Osteoblast (primary cell): ENCODE measurements at places on chromosomes 4 and X. TPM values are rescaled to one million over a fixed set of nuclear protein-coding genes. Genes with fewer than 3 reads are reported as not detected.

Gene TBC1D8B
- 12.3 and 14.7 TPM in 2 replicates for total RNA-seq

Gene LDB2
- 18.8 and 21.8 TPM in 2 replicates for total RNA-seq

Gene FANCB
- 3.6 and 3.8 TPM in 2 replicates for total RNA-seq

Gene HS3ST1
- under 0.01 TPM in 2 replicates for total RNA-seq

Gene AMER1
- 2.4 and 2.5 TPM in 2 replicates for total RNA-seq

DNA sequence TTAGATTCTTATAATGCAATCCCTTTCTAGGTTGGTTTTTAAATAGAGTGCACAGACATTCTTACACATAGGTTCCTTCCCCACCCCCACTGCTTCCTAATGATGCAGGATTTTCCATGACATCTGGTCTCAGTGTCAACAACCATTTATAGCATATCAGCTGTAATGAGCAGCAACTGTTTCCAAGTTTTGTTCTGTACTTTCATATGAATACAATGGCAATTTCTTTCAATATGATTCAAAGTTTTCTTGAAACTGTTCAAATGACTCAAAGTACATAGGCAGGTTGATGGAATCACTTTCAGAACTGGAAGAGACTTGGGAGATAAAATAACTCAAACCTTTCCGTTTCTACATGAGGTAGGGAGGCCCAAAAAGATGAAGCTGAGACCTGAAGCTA lies 220.7 kb downstream of the CAMK2D start:
- no peak for DNase-seq
- no peaks in the 10 kb centered on the region for H3K27me3 ChIP-seq

DNA sequence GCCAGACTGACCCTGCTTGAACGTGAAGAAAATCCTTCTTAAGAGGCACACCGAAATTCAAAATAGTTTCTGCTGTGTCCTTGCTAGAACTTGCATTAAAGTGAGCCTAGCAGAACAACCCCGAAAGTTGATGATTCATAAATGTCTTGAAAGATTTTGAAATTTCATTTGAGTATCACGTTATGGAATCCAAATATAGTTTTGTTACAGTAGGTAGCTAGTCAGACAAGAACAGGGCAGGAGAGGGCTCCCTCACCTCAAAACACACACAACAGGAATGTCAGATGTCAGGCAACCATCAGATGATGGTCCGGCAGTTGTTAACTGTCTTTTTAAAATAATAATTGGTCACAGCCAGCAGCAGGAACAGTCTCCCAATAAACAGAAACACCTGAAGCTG lies 259.6 kb upstream of the GNPDA2 start:
- H3K36me3 ChIP-seq, result no peaks in the 10 kb centered on the region
- H3K27me3 ChIP-seq, result no peaks in the 10 kb centered on the region
- DNase-seq, result no peak
- H3K4me1 ChIP-seq, result no peaks in the 10 kb centered on the region
- no peak overlapping the region for H3K4me3 ChIP-seq

- H3K36me3 ChIP-seq, result no peaks in the 10 kb centered on the region
- no peak for DNase-seq
- H3K4me1 ChIP-seq, result no peaks in the 10 kb centered on the region
- no peaks in the 10 kb centered on the region for H3K27me3 ChIP-seq
- H3K27ac ChIP-seq, result no peak overlapping the region
Measured at GRCh38 chr4:109424093-109424841, 9.3 kb upstream of the SEC24B start.

DNA sequence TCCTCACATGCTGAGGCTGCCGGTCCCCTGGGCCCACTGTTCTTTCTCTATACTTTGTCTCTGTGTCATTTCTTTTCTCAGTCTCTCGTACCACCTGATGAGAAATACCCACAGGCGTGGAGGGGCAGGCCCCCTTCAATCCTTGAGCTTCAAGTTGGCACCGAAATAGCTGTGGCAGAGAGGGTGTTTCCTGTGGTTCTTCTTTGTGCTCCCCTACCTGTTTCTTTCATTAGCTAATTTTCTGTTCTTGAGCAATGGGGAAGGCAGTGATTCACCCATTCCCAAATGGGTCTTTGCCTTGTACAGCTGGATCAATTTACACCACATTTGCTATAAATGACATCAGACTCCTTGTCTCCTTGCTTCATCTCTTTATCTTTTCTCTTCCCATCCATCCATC lies 2.1 kb upstream of the CYSLTR1 start:
- DNase-seq, result no peak
- no peaks in the 10 kb centered on the region for H3K36me3 ChIP-seq
- H3K27me3 ChIP-seq, result no peaks in the 10 kb centered on the region
- H3K4me1 ChIP-seq, result no peaks in the 10 kb centered on the region
- H3K27ac ChIP-seq, result no peak overlapping the region
- no peak overlapping the region for H3K4me3 ChIP-seq

- peak; percentile 66 for DNase-seq
- H3K36me3 ChIP-seq, result no peaks in the 10 kb centered on the region
- H3K4me3 ChIP-seq, result peak within 1 kb of the TSS; percentile 83
- H3K4me1 ChIP-seq, result no peaks in the 10 kb centered on the region
- H3K27me3 ChIP-seq, result peaks cover 2% of the 10 kb centered on the region
Measured at GRCh38 chrX:75155827-75156525, at the start of gene ABCB7. TSS of gene ABCB7 (minus strand) at chrX:75156283. CDS start at chrX:75156272, 11 bp downstream.

GRCh38 chr4:8644461-8644891 lies 51.9 kb downstream of the CPZ start:
- no peaks in the 10 kb centered on the region for H3K4me1 ChIP-seq
- H3K36me3 ChIP-seq, result no peaks in the 10 kb centered on the region
- peak; percentile 56 for DNase-seq
- H3K27ac ChIP-seq, result no peak overlapping the region
- no peak overlapping the region for H3K4me3 ChIP-seq

DNA sequence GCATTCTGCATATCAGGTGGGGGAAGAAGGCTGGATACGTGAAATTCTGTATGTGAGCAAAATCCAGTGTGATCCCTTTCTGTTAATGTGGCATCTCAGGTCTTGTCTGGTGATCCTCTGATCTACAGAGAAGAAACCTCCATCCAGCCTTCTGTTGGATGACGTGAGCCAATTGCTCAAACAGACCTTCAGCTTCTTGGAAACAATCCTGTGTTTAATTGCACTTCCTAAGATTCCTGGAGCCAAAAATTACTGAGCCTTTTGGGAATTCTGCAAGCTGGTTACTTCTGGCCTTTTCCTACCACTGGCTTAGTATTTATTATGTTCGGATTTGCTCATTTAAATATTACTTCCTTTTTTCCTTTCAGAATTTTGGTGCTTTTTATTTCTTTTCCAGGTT lies 51.2 kb downstream of the TRIML1 start:
- H3K4me3 ChIP-seq, result no peak overlapping the region
- no peak for DNase-seq
- no peaks in the 10 kb centered on the region for H3K27me3 ChIP-seq
- peaks cover 1% of the 10 kb centered on the region for H3K4me1 ChIP-seq
- no peak overlapping the region for H3K27ac ChIP-seq

DNA sequence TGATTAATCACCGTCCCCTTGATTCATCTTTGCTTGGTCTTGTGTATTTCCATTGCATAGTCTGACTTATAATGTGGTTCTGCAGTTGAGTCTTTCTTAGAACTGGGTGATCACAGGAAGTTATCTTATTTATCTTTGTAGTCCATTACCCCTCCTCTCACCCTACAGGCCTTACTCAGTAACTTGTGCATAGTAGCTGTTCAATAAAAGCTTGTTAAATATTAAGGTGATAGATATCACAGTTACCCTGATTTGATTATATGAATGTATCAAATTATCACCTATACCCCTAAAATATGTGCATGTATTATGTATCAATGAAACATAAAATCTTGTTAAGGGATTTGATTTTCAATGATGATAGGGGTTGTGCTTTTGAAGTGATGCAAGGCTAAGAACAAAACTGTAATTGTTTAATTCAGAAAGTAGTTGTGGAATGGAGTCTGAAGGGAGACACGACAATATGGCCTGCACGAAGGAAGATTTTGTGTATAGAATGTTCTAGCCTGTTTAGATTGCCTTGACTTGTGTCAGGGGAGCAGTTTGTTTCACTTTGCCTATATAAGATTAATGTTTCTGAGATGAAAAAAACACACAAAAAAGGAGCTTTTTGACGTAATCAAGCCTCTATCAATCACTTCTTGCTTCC lies 132.4 kb upstream of the LIMCH1 start:
- DNase-seq, result no peak
- H3K4me3 ChIP-seq, result no peak overlapping the region
- no peaks in the 10 kb centered on the region for H3K4me1 ChIP-seq

GRCh38 chrX:6917666-6918065 lies 229.8 kb upstream of the STS start:
- H3K4me1 ChIP-seq, result no peaks in the 10 kb centered on the region
- H3K36me3 ChIP-seq, result no peaks in the 10 kb centered on the region
- no peaks in the 10 kb centered on the region for H3K27me3 ChIP-seq
- no peak for DNase-seq

- DNase-seq, result no peak
- H3K27me3 ChIP-seq, result no peaks in the 10 kb centered on the region
- H3K36me3 ChIP-seq, result no peaks in the 10 kb centered on the region
- H3K4me1 ChIP-seq, result no peaks in the 10 kb centered on the region
- H3K4me3 ChIP-seq, result no peak overlapping the region
Measured at GRCh38 chr4:78363031-78363570, 188.5 kb upstream of the ANXA3 start.

DNA sequence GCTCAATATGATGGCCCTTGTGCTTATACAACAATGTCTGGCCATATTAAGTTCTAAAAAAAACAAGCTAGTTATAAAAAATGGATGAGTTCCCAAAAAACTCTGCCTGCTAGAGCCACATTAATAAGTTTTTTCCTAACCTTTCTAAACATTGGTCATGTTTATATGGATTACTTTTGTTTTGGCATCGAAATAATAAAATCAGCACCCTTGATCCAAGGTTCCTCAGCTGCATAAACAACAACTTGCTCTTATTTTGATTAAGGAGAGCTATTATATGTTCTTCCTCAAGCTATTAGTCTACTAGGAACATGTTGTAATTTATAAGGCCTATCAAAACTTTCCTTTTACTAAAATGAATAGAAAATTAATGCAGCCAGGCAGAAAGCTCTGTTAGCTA lies 48.4 kb downstream of the UNC5C start:
- H3K27ac ChIP-seq, result no peak overlapping the region
- DNase-seq, result no peak
- no peaks in the 10 kb centered on the region for H3K27me3 ChIP-seq
- H3K36me3 ChIP-seq, result no peaks in the 10 kb centered on the region

- H3K27me3 ChIP-seq, result no peaks in the 10 kb centered on the region
- no peaks in the 10 kb centered on the region for H3K4me1 ChIP-seq
- H3K4me3 ChIP-seq, result no peak overlapping the region
- no peak overlapping the region for H3K27ac ChIP-seq
- H3K36me3 ChIP-seq, result no peaks in the 10 kb centered on the region
- DNase-seq, result no peak
Measured at GRCh38 chrX:25202827-25203226, 187.1 kb upstream of the ARX start.

DNA sequence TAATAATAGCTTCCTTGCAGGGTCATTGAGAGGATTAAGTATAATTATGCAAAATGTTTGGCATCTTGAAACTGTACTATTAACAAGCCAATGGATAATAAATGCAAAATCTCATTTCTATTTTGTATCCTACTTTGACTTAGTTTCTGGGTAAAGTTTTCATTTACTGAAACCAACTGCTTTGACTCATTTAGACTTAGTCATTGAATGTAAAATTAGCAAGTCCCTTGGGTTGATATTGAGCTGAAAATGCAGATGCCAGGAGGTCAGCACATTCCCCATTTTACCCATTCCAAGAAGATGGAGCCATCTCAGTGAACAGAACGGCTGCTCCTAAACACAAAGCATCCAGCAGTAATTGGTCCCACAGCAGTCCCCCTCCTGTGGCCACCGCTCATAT lies 74.7 kb upstream of the GATB start:
- peaks cover 4% of the 10 kb centered on the region for H3K27me3 ChIP-seq
- H3K4me1 ChIP-seq, result no peaks in the 10 kb centered on the region
- no peak overlapping the region for H3K27ac ChIP-seq
- no peak for DNase-seq
- H3K36me3 ChIP-seq, result no peaks in the 10 kb centered on the region
- H3K4me3 ChIP-seq, result no peak overlapping the region

DNA sequence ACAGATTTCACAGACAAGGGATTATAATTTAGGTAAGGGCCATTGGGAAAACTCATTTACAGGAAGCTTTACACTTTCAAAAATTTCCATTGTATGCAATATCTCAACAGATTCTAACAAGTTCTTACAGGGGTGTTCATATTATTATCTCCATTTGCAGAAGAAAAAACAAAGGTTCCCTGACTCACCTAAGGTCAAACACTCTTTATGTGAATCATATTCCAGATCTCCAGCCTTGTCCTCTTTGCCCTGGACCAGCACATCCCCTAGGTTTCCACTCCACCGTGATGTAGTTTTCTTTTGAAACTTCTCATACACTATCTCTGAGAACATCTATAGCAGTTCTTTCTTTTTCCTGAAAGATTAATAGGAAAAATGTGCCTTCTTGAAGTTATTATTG lies 96.4 kb upstream of the HS3ST1 start:
- H3K36me3 ChIP-seq, result no peaks in the 10 kb centered on the region
- H3K4me3 ChIP-seq, result no peak overlapping the region
- no peaks in the 10 kb centered on the region for H3K27me3 ChIP-seq
- no peaks in the 10 kb centered on the region for H3K4me1 ChIP-seq
- no peak overlapping the region for H3K27ac ChIP-seq

DNA sequence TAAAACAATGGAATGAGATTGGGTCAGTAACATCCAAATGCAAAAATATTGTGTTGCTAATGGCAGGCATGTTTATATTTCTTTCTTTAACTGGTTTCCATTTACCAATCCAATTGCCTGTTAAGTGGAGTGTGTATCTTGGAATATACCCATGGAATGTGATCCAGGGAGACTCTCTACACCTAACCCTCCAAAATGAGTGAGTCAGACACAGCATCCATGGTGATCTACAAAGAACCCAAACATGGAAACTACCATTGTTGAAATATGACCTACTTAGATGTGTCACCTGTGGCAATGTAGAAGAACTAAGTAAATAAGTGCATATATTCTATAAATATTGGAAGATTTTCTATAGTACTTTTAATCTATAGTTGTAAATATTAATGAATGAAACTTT lies 110.3 kb downstream of the AREG start:
- no peaks in the 10 kb centered on the region for H3K36me3 ChIP-seq
- H3K27me3 ChIP-seq, result no peaks in the 10 kb centered on the region
- no peaks in the 10 kb centered on the region for H3K4me1 ChIP-seq
- no peak overlapping the region for H3K4me3 ChIP-seq

DNA sequence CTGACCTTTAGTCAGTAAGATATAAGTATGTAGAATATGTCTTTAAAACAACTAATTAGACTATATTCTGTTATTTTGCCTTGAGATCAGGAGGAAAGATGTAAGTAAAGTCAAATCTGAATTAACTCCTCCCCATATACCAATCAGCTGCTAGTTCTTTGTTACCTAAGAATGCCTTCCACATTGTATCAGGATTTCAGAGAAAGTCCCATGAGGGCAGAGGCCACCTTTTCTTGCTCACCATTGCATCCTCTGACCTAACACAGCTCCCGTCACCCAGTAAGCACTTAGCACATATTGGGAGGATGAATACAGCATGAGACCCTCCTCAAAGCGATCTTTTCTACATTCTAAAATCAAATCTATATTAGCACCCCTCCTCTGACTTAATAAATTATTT lies 87.0 kb downstream of the COL25A1 start:
- H3K27me3 ChIP-seq, result no peaks in the 10 kb centered on the region
- H3K27ac ChIP-seq, result no peak overlapping the region
- no peak overlapping the region for H3K4me3 ChIP-seq
- H3K4me1 ChIP-seq, result no peaks in the 10 kb centered on the region
- no peaks in the 10 kb centered on the region for H3K36me3 ChIP-seq
